ENCODE measurements at places on chromosomes 6 and 20.

- DNase-seq, result no peak
These were observed 203.2 kb downstream of the ISM1 start for GRCh38 chr20:13424174-13424833.

DNA sequence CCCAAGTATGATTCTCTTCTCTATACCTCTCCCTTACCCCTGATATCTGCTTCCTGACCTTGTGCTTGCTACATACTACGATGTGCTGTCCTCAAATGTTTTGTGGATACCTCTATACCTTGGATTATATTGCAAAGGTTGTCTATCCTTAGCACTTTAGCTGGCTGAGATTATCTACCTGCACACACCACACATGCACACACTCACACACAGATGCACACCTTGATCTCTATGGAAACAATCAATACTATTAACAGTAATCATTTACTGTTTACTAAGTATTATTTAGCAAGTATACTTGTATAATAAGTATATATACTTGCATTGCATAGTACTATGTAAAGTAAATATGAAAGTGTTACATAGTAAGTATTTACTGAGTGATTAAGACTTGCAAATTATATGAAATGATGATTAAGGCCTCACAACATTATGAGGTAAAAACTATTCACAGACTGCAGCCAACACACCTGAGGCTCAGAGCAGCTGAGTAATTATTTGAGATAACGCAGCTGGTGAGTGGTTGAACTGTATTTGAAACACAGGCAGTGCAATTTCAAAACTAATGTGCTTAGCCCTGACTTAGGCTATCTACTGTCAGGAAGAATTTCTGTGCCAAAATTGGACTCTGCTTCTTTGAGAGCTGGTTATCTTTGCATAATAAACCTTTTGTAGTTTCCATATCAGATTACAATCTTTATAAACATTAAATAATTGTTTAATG is 699.9 kb downstream of the FRK start:
- no peak for DNase-seq

GRCh38 chr6:122389704-122390372 is 9.6 kb upstream of the HSF2 start:
- no peak for DNase-seq

GRCh38 chr6:100479179-100480035 is 14.7 kb upstream of the SIM1 start:
- no peak for DNase-seq

DNA sequence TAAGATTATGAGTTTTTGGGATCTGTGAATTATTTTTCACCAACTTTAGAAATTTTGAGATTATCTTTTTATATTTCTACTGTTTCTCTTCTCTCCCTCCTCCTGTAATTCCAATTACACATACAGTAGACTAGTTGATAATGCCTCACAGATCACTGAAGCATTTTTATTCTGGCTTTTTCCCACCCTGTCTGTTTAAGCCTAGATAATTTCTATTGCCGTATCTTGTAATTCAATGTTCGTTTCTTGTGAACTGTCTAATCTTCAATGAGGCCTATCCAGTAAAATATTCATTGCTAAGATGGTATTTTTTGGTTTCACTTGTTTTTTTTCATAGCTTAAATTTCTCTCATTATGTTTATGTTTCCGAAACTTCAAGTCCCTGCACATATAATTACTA is 12.0 kb downstream of the MDN1 start:
- no peak for DNase-seq

DNA sequence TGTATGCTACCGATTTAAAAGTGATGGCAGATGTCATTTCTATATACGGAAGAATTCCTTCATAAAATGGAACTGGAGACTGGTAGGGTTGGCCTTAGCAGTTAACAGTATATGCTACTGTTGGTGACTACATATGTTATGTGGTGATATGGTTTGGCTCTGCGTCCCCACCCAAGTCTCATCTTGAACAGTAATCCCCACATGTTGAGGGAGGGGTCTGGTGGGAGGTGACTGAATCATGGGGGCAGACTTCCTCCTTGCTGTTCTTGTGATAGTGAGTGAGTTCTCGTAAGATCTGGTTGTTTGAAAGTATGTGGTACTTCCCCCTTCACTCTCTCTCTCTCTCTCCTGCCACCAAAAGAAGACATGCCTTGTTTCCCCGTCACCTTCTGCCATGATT is 29.6 kb downstream of the RGS17 start:
- no peak for DNase-seq

DNA sequence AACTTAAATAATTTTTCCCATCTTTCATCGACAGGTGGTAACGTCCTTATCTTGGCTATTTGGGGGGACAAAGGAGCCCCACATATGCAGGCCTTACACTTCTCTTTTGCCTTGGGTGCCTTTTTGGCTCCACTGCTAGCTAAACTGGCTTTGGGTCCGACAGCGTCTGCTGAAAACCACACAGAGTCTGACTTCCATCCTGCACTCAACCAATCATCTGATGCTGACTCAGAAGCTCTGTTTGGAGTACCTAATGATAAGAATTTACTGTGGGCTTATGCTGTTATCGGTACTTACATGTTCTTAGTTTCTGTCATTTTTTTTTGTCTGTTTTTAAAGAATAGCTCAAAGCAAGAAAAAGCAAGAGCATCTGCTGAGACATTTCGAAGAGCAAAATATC is 178.5 kb downstream of the SLC16A10 start:
- no peak for DNase-seq

GRCh38 chr6:259901-260508 is 32.3 kb upstream of the DUSP22 start:
- no peak for DNase-seq

GRCh38 chr6:53069427-53069826 is 4.2 kb downstream of the FBXO9 start:
- DNase-seq, result no peak

GRCh38 chr6:46220352-46221221 is 49.8 kb upstream of the ENPP5 start:
- no peak for DNase-seq

- no peak for DNase-seq
These were observed 140.4 kb downstream of the ERMARD start for GRCh38 chr6:169891846-169892245.

DNA sequence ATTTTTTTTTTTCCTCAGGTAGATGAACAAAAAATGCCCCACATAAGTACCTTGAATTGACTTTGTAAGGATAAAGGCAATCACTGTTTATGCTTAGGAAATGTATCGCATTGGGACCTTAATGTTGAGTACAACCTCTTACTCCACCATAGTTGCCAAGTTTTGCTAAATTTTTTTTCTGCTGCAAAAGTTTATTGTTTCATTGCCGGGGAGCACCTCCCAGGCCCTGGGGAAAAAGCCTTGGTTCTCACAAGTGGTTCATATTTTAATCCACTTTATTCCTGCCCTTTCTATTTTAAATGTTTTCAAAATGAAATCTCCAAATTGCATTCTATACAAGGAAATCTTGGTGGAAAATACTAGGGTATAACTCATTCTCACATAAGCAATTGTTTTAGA is 52.3 kb upstream of the UTRN start:
- DNase-seq, result no peak
